ENCODE measurements at places on chromosomes 3 and 15. TPM values are rescaled to one million over a fixed set of nuclear protein-coding genes. Genes with fewer than 3 reads are reported as not detected.

- no peak overlapping the region for H3K27ac ChIP-seq
- no peaks in the 10 kb centered on the region for H3K4me1 ChIP-seq
- no peaks in the 10 kb centered on the region for H3K36me3 ChIP-seq
These were observed 266.8 kb downstream of the ZNF385D start for GRCh38 chr3:21484057-21484827.

FANCD2 gene
- 1.0 TPM for total RNA-seq

PLS1 gene
- total RNA-seq = 1.2 TPM

DNA sequence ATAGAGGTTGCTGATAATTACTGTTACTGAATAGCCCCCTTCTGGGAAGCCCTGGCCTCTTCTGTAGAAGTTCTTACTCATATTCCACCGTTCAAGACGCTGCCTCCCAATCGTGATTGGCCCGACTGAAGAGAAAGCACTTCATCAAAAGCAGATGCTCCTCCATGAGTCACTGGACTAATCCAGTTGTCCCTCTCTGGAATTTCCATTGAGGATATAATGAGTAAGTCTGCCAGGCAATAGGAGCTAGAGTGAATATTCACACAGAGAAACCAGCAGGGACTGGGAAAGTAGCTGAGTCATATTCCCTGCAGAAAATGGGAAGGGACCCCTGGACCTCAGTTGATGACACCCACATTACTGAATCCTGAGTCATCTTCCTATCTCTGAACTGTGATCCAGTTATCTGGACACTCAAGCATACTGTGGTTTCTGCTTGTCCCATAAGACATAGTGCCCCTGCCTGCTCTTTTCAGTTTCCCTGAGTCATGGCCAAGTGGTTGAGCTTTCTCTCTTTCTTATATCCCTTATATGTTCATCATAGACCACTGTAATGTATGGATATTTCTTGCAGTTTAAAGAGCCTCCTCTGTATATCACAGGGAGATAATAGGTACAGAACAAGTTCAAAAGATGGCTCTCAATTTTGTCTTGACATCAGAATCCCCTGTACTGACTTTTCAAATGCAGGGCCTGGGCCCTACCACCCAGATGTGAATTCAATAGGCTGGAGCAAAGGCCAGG is 151.2 kb upstream of the CDIN1 start:
- H3K4me1 ChIP-seq = no peaks in the 10 kb centered on the region
- H3K36me3 ChIP-seq = no peaks in the 10 kb centered on the region
- DNase-seq = no peak
- no peaks in the 10 kb centered on the region for H3K27me3 ChIP-seq

GRCh38 chr3:101913168-101913567 is 63.9 kb downstream of the NFKBIZ start:
- no peaks in the 10 kb centered on the region for H3K36me3 ChIP-seq
- no peaks in the 10 kb centered on the region for H3K4me1 ChIP-seq
- no peak overlapping the region for H3K4me3 ChIP-seq
- no peak overlapping the region for H3K27ac ChIP-seq

DNA sequence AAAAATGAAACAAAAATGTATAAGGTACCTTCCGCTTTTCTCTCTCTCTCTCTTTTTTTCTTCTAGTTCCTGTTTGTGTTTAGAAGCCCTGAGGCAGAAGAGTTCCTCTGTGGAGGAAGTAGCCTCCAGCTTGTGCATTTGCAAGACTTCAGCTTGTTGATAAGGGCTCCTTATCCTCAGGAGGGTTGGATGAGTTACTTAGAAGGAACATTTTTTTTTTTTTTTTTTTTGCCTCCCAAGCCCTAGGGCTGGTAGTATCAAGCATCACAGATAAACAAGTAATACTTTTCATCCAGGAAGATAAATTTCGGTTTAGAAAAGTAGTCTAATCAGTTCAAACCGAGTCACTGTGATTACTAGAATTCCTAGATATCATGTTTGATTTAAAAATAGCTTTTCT is 91.0 kb upstream of the CBLB start:
- no peak overlapping the region for H3K4me3 ChIP-seq
- H3K27ac ChIP-seq = no peak overlapping the region
- H3K27me3 ChIP-seq = no peaks in the 10 kb centered on the region
- H3K4me1 ChIP-seq = no peaks in the 10 kb centered on the region

DNA sequence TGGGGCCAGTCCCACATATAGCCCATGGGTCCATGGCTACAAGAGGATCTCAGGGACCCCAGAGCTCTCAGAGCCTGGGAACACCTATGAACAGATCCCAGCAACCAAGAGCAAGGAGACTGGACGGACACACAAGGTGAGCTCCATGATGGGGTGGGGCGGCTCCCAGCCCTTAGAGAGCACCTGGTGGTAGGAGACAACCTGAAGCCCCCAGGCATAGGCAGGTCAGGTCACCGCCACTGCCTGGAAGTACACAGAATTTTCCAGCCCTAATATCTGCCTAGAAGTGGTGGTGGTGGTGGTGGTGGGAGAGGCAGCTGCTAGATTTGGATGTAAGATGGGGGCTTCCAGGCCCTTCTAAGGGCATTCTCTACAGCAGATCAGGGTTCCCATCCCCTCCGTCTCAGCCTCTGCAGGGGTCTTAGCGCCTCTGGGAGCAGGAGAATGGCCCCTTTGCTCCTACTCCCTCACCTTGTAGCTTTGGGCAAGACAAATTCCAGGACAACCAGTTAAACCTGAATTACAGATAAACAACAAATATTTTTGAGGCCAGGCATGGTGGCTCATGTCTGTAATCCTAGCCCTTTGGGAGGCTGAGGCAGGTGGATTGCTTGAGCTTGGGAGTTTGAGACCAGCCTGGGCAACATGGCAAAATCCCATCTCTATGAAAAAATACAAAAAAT is 9.2 kb downstream of the SH2D7 start:
- no peak overlapping the region for H3K27ac ChIP-seq
- no peaks in the 10 kb centered on the region for H3K36me3 ChIP-seq
- no peak overlapping the region for H3K4me3 ChIP-seq
- no peaks in the 10 kb centered on the region for H3K27me3 ChIP-seq
- H3K4me1 ChIP-seq = no peaks in the 10 kb centered on the region

DNA sequence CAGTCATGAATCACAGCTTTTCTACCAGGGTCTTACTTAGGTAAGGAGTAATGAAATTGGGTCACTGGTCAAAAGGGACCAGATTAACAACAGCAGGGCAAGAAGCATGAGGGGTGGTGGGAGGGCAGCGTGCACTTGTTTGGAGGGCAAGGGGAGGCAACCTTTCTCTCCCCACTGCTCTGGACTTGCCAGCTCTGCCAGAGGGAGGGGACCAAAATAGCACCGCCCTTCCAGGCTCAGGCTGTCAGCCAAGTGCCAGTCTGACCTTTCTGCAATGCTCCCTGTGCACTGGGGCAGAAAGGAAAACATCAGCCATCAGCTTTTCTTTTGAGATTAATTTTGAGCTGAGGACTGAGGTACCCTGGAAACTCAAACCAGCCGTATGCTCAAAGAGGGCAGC is 4.5 kb upstream of the ULK3 start:
- no peaks in the 10 kb centered on the region for H3K27me3 ChIP-seq
- peak; percentile 65 for DNase-seq
- H3K4me3 ChIP-seq = no peak overlapping the region
- H3K36me3 ChIP-seq = peaks cover 77% of the 10 kb centered on the region
- H3K27ac ChIP-seq = peak overlapping the region; percentile 65

GRCh38 chr3:156469456-156469855 is 85.5 kb downstream of the SSR3 start:
- H3K4me1 ChIP-seq = no peaks in the 10 kb centered on the region
- H3K36me3 ChIP-seq = no peaks in the 10 kb centered on the region
- no peak overlapping the region for H3K27ac ChIP-seq
- H3K27me3 ChIP-seq = no peaks in the 10 kb centered on the region

RETNLB gene
- total RNA-seq = not detected

GRCh38 chr3:179015551-179016020 is 56.0 kb downstream of the ZMAT3 start:
- H3K4me1 ChIP-seq = peaks cover 6% of the 10 kb centered on the region
- H3K36me3 ChIP-seq = no peaks in the 10 kb centered on the region
- DNase-seq = no peak

GRCh38 chr15:67783303-67783702 is 42.0 kb upstream of the SKOR1 start:
- peaks cover 23% of the 10 kb centered on the region for H3K36me3 ChIP-seq
- H3K4me1 ChIP-seq = no peaks in the 10 kb centered on the region
- H3K4me3 ChIP-seq = no peak overlapping the region
- no peak for DNase-seq
- H3K27me3 ChIP-seq = no peaks in the 10 kb centered on the region
- H3K27ac ChIP-seq = no peak overlapping the region

PCOLCE2 gene
- 66.6 TPM for total RNA-seq

DNA sequence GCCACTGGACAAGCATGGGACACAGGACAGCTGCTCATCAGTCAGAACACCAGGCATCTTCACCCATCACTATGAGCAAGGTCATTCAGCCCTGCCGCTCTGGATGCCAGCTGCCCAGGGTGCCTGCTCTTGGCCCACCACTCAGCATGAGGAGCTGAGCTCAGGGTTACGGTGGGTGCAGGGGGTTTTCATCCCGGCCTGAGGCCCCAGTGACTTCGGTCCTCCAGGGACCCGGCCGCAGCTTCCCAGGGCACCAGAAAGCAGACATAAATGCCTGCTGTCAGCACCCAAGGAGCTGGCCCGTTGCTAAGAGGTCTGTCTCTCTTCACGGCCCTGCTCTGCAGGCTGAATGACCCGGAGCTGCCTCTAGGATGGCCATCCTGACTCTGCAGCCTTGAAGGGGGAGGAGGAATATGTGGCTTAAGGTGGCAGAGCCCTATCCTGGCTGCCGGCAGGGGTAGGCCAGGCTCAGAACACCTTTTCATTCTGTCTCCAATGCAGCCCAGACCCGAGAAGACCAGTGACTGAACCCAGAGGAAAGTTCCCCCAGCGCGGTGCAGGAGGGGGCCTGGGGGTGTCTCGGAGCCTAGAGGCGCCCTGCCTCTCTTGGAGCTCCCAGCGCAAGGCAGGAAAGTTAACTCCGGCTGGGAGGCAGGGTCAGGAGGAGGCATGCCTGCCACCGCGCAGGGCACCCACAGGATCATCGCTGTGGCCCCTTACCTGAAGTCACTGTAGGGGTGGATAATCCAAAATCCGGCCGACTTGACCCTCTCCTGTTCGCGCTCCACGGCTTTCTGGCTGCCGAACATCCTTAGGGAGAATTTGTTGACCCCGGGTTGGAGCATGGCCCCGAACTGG is 1.8 kb downstream of the HCN4 start:
- H3K27ac ChIP-seq = peak overlapping the region; percentile 55
- H3K36me3 ChIP-seq = no peaks in the 10 kb centered on the region
- H3K27me3 ChIP-seq = peaks cover 78% of the 10 kb centered on the region
- H3K4me1 ChIP-seq = no peaks in the 10 kb centered on the region

SKOR1 gene
- 0.20 TPM for total RNA-seq

DNA sequence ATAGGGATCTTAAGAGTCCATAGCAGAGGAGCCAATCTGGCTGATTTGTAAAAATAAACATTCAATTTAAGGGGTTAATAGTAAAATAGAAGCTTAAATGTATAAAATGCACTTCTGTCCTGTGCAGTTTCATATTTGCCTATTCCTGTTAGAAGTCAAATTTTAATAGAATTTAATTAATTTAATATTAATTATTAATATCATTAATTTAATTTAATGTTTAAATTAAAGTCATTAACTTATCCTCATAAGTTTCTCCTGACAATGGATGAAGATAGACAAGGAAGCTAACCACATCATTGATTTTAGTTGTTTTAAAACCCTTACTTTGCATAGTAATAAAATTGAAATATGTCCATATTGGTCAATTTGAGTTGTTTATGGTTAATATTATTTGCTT is 1096.2 kb upstream of the EPHA6 start:
- no peak overlapping the region for H3K27ac ChIP-seq
- H3K4me1 ChIP-seq = no peaks in the 10 kb centered on the region
- no peak overlapping the region for H3K4me3 ChIP-seq
- no peaks in the 10 kb centered on the region for H3K36me3 ChIP-seq
- DNase-seq = no peak
- H3K27me3 ChIP-seq = no peaks in the 10 kb centered on the region

DPPA2 gene
- not detected for total RNA-seq

VGLL3 gene
- 1.9 TPM for total RNA-seq

GRCh38 chr15:61084944-61085367 is 144.1 kb downstream of the RORA start:
- peak; percentile 15 for DNase-seq
- no peaks in the 10 kb centered on the region for H3K27me3 ChIP-seq
- H3K27ac ChIP-seq = peak overlapping the region; percentile 11

DNA sequence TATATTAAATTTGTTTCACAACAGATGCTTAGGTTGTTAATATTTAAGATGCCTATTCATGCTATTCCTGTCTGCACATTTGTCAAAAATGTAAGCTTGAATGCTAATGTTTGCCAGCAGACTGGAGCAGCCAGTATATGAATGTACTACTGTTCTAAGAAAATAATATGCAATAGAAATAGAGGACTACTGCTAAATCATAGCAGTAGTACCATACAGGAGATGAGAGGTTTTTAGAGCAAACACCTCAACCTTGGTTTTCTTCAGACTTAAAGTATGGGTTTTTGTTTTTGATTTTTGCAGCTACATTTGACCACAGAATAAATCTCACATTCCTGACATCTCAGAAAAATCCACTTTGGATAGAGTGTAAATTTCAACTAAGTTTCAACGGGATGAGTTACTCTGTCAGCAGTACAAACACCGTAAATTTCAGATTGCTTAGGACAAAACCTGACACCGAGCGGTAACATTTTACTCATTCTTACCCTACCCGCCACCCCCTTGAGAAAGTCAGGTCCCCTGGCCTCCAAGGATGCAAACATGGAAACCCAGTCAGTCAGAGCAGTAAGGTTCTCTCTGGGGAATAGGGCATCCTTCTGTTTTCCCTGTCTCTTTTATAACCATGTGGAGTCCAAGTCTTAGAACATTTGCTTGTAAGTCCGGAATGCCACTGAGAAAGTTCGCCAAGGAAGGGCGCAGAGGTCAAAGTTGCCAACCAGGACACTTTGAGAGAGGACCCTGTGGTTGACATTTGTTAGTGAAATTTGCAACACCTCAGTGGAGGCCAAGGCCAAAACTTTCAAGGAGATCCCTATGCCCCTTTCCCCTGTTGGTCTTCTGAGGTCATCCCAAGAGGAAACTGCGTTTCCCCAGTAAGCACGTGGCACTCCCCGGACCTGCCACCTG is 17.9 kb upstream of the SATB1 start:
- H3K27me3 ChIP-seq = no peaks in the 10 kb centered on the region
- no peak overlapping the region for H3K4me3 ChIP-seq
- H3K4me1 ChIP-seq = peaks cover 14% of the 10 kb centered on the region
- no peak for DNase-seq

DUOX2 gene
- total RNA-seq = 0.05 TPM

ATP2B2 gene
- 0.21 TPM for total RNA-seq

All from heart right ventricle (tissue), 16 donors.